Activated CD4-positive, alpha-beta T cell treated with anti-CD3 and anti-CD28 coated beads for 1 hour (primary cell): ENCODE measurements at places on chromosomes 1 and 21.

DNA sequence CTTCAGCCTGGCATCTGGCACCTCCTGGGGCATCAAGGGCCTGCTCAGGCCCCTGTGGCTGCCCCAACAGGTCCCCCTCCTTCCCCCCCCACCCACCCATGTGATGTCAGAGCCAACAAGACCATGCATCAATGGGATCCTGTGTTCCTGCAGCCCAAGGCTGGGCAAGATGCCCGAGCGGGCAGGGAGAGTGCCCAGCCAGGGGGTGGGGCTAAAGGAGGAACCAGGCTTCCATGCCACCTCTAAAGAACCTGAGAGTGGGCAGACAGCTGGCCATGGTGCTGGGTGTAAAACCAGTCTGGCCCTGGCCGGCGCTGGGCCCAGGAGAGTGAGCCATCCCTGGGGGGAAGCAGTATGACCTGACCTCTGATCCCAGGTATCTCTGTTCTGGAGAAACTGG is 7.6 kb downstream of the COL16A1 start:
- DNase-seq: no peak

DNA sequence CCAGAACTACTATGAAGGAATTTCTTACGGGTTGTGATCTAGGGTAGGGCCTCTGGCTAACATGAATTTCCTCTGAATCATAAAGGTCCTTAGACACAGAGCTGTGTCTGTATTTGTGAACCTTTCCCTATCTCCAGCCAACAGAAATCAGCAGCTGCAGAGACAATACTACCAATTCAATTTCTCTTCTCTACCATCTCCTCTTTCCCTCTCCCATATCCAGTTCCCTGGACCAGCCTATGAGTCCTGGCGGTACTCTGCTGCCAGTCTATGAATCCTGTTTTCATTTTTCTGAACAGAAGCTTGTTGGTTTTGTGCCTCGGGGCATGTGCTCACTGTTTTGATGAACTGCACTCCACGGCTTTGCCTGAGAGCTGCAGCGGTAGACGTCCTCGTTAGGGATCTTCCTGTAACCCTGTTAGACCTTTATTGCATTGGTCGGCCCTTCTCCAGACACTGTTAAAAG is 458.0 kb upstream of the VAMP3 start:
- no peak for DNase-seq

DNA sequence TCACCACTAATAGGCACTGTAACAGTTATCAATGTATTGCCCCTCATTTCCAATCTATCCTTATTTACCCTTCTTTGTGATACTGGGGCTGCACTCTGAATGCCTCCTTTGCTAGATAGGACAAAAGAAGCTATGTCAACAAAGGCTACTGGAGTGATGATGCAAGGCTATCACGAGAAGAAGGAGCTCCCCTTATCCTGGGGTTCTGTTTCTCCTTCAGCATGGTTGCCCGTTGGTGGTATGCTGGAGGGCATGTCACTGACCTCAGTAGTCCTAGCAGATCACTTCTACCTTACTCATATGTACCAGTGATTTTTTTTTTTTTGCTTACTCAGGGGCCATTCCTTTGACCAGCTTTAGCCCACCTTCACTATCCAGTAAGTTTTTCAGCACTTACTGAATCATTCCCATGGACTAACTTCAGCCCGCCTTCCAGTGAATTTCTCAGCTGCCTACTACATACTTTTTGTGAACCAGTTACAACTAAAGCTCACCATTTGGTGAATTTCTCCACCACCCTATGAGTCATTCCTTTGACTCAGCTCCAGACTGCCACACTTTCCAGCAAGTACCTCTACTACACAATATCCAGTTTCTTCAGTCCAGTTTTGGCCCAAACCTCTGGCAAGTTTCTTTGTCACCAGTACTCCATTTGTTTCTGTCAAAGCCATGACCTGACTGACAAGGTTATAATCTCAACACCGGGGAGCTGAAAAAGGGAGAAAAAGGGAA is 944.5 kb downstream of the KCNT2 start:
- DNase-seq: no peak

- no peak for DNase-seq
Observed at GRCh38 chr1:77620273-77620672, 62.2 kb downstream of the ZZZ3 start.

DNA sequence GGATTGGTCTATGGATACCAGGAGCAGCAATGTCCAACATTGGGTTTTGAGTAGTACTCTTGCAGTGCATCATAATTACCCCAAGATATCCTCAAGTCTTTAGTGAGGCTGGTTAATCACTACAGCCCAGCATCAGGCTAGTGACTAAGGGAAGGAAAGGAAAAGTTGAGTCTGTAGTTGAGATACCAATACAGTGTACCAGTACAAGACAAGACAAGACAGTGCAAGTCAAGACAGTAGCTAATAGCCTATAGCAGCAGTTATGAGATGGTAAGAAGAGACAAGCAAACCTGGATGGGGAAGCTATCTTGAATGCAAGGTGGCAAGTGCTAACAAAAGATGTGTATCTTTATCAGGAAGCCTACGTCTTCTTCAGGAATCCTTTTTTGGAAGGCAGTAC is 13.3 kb upstream of the GNG12 start:
- DNase-seq: no peak

DNA sequence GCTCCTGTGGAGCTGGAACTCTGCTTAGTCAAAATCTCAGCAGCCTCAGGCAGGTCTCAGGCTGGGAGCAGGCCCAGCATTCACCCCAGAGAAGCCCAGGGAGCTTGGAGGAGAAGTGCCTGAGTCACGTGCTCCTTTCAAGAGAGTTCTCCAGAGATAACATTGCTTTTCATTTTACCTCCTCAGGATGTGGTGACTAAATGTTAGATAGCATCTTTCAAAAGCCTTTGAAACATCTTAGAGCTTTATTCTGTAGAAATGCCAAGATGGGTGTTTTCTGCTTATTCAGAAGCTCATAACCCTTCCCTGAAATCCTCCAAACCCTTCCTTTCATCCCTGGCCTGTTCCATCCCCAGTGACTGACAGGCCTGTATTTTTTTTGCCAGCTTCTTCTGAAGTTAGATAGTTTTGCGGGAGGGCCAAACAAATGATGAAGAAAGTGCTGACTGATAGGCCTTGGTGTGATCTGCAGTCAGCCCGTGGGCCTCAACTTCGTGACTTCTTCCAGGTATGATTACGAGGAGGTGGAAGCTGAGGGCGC is 58.0 kb downstream of the PGM1 start:
- DNase-seq: no peak

DNA sequence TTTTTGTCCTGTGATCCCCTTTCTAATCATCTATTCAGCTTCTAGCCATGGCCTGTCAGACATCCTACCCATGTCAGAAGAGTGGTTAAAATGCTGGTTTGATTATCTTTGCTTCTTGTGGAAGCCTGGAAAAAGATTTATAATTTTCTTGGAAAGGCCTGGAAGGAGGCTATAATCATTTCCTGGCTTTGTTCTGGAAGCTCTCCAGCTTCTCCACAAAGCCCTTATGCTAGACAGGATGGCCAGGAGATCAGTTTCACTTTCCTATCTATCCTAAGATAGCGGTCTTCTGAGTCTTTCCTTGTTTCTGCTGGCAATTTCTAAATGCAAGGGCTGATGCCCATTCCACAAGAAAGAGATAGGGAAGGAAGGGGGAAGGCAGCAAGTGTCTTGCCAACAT is 90.9 kb upstream of the SLC44A3 start:
- no peak for DNase-seq

DNA sequence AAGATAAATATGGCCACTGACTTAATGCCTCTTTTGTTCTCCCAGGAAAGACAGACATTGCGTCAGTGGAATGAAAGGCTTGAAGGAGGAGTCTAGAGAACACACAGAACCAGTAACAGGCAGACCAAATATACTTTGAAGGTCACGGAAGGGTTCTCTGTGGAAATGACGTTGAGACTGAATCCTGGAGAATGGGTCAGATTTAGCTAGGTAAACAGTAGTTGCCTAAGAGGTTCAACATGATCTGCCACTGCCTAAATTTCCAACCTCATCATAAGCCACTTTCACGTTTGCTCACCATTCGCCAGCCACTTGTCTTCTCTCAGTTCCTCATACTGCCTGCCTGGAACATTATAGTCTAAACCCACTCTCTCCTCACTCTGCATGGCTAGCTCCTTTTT is 20.5 kb downstream of the PLA2G4A start:
- no peak for DNase-seq

GRCh38 chr1:245873883-245874671 is 633.0 kb downstream of the SMYD3 start:
- no peak for DNase-seq

GRCh38 chr1:63891060-63891690 is 117.4 kb downstream of the ROR1 start:
- DNase-seq: no peak

DNA sequence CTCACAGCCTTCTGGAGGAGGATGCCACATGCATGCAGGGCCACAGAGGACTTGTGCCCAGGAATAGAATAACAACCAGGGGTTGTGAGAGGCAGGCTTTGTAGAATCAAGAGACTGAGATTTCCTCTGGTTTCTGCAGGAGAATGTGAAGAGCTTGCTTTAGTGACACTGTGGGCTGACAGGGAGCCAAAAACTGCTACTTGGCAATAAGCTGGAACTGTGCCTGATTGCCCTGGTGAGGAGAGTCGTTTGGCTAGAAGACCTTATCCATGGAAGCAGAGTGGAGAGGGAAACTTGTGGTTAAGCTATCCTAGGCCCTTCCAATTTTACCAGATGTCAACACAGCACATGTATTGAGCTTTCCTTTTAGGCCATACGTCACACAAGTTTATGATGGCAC is 902.1 kb downstream of the MRPL39 start:
- DNase-seq: no peak
